ENCODE measurements at places on chromosomes 4 and X.

DNA sequence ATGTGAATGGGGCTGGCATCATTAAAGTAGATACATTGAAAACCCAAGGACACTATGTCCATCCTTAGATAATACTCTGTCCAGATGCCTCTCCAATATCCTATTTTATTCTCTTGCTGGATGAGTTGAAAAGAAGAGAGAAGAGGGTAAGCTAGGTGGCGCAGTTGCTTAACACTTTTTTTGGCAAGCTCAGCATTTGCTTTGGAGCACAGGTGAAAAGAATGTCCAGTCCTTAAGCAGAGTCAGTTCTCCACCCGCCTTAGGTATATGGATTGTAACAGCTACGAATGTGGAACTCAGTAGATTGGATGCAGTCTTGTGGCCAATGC lies 208.4 kb downstream of the NWD2 start:
- no peak for DNase-seq

DNA sequence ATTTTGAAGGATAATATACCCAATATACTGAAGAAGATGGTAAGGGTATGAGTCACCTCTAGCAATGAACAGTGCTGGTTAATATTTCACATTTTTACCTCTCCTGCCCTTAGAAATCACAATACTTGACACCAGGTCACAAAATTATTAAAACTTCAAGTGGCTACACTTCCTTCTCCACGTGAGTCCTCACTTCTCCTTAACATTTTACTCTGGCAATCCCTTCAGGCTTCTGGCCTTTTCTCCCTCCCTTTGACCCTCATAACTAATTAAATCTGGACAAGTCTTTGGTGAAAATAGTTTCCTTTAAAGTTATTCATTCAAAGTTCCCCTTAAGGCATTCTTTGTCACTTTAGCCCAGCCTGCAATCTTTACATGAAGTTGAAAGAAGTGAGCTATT lies 190.4 kb downstream of the UNC5C start:
- DNase-seq: no peak

DNA sequence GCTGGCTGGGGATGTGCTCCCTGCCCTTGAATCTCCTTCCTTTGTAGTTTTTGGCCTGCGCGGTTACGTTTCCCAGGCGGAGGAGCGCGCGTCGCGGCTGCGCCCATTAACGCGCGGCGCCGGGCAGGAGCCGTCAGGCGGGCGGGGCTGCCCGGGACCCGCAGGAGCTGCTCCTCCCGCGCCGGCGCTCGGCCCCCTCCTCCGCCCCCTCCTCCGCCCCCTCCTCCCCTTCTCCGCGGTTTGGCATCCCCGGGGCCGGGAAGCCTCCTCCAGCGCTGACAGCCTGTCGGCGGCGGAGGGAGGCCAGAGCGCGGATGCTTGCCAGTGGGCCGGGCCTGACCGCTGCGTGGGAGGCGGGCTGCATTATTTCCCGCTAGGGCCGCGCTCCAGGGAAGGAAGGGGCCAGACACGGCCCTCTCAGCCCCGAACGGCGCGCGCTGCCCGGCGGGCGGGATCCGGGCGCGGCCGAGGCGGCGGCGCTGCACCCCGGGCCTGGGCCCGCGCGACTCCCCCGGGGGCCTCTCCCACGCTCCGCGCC lies at the start of gene DCLK2:
TSS of gene DCLK2 (plus strand) at position 405 of the 538 bp plus-strand sequence. CDS start 583 bp downstream, outside the sequence.
- DNase-seq: peak; percentile 29

DNA sequence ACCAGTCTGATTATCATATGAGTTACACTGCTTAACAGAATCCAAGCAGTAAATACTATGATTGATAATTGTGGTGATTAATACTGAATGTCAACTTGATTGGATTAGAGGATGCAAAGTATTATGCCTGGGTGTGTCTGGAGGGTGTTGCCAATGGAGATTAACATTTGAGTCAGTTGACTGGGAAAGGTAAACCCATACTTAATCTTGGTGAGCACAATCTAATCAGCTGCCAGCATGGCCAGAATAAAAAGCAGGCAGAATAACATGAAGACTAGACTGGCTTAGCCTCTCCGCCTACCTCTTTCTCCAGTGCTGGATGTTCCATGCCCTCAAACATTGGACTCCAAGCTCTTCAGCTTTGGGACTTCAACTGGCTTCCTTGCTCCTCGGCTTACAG lies 961.3 kb downstream of the ADGRL3 start:
- DNase-seq: no peak

DNA sequence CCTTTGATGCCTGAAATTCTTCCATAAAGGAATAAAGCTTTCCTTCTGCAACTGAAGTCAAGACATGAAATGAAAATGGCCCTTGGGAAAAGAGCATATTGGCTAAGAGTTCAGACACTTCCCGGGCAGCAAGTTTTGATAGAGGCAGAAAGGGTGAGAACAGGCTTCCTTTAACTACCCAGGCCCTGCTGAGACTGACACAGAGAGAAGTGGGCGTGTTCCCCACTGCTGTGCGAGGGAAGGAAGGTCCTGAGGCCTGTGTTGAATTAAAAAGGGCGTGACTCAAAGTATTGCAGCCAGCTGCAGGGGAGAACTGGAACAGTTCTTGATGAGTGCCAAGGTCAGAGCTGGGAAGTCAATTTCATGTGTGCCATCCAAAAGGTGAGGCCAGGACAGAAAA lies 33.9 kb upstream of the ADGRG2 start:
- no peak for DNase-seq

All from lower leg skin (tissue), 4 donors.